MCF 10A (cell line): ENCODE measurements at places on chromosomes 7 and 10. TPM values are rescaled to one million over a fixed set of nuclear protein-coding genes. Genes with fewer than 3 reads are reported as not detected.

The ORAI2 gene
- 9.1 and 15.4 TPM in 2 replicates for total RNA-seq

The HTR5A gene
- not detected in 2 replicates for total RNA-seq

The TRIM74 gene
- 0.26 and 1.0 TPM in 2 replicates for total RNA-seq

The CHRM2 gene
- total RNA-seq: not detected in 2 replicates

The WDR86 gene
- not detected in 2 replicates for total RNA-seq

The SEMA3D gene
- not detected in 2 replicates for total RNA-seq

The HOXA5 gene
- 7.4 and 8.8 TPM in 2 replicates for total RNA-seq

The KIAA1549 gene
- 7.1 and 8.4 TPM in 2 replicates for total RNA-seq

The POLR2J3 gene
- total RNA-seq: 34.1 and 45.7 TPM in 2 replicates

The THAP5 gene
- total RNA-seq: 44.0 and 49.1 TPM in 2 replicates

The TTYH3 gene
- 20.9 and 34.7 TPM in 2 replicates for total RNA-seq

The CACNA2D1 gene
- total RNA-seq: not detected in 2 replicates

The ACBD7 gene
- total RNA-seq: 0.54 and 0.63 TPM in 2 replicates

DNA sequence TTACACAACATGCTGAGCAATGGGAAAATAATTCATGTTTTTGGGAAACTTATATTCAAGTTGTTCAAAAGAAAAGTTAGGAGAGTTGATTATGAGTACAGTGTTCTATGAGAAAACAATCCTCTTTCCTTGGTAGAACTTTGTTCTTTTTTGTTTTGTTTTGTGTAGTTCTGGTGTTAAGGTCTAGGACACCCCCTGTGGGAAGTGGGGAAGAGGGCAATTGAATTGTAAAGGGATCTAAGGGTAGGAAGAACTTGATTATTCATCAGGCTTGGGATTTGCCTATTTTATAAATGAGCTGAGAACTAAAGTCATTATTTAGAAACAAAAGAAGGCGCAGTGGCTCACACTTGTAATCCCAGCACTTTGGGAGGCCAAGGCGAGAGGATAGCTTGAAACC is 25.9 kb upstream of the CDK13 start:
- H3K4me1 ChIP-seq: no peaks in the 10 kb centered on the region
- H3K27me3 ChIP-seq: no peaks in the 10 kb centered on the region
- H3K36me3 ChIP-seq: no peaks in the 10 kb centered on the region
- no peak for DNase-seq
- H3K4me3 ChIP-seq: no peak overlapping the region

GRCh38 chr10:16909271-16909767 is 92.1 kb upstream of the RSU1 start:
- no peak overlapping the region for H3K27ac ChIP-seq
- H3K4me1 ChIP-seq: no peaks in the 10 kb centered on the region
- no peaks in the 10 kb centered on the region for H3K36me3 ChIP-seq
- DNase-seq: no peak
- no peaks in the 10 kb centered on the region for H3K27me3 ChIP-seq

GRCh38 chr10:50987934-50988333 is 86.4 kb upstream of the PRKG1 start:
- peaks cover 51% of the 10 kb centered on the region for H3K27me3 ChIP-seq
- H3K27ac ChIP-seq: no peak overlapping the region
- H3K4me1 ChIP-seq: no peaks in the 10 kb centered on the region
- no peak overlapping the region for H3K4me3 ChIP-seq
- no peak for DNase-seq

DNA sequence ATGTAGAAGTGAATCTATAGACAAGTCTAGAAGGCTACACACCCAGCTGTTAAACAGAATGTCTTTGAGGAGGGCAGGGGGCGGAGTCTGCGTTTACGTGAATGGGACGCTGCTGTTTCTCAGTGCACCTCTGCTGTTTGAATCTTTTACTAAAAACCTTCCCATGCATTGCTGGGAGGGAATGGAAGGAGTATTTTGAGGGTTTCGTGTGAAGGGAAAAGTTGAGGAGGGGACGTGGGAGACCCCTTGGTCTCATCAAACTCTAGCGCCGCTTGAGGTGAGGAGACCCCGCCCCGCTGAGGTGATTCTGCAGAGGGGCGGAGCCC is 492 bp upstream of the VCL start:
- H3K4me1 ChIP-seq: peaks cover 24% of the 10 kb centered on the region
- peaks cover 6% of the 10 kb centered on the region for H3K36me3 ChIP-seq
- no peak for DNase-seq
- peak overlapping the region; percentile 88 for H3K4me3 ChIP-seq
- H3K27ac ChIP-seq: peak overlapping the region; percentile 95

DNA sequence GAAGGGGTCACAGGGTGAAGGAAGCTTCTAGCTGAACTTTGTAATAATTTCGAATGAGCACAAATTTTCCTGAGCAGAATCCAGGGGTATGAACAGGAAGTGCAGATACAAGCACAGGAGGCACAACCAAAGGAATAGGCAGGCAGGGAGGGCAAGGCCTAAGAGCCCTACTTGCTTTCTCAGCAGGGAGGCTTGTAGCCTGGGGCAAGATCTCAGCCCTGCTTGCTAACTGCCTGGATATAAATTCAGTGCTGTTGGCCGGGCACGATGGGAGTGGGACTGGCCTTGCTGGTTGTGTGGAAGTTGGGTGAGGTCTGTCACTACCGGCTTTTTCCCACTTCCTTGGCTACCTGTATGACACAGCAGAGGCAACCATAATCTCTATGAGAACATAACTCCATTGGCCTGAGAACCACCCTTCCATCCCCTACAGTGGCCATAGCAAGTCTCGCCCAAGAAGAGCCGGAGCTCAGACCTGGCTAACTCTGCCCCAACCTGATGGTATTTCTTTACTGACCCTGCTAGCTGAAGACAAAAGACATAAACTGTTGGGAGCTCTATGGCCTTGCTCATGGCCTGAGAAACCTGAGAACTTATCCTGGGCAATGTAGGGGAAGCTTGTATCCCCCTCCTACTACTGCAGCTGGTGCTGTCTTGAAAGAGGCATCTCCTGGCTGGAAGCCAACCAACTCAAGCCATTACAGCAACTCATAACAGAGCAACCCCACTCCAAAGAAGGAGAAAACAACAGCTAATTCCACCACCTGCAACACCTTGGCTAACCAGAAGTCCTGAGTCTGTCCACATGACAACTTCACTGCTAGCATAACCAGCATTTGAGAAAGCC is 27.6 kb downstream of the CLDN12 start:
- DNase-seq: no peak
- H3K27ac ChIP-seq: no peak overlapping the region
- no peaks in the 10 kb centered on the region for H3K36me3 ChIP-seq
- no peaks in the 10 kb centered on the region for H3K4me1 ChIP-seq
- H3K27me3 ChIP-seq: peaks cover 10% of the 10 kb centered on the region
- no peak overlapping the region for H3K4me3 ChIP-seq

GRCh38 chr7:130995252-130996081 is 261.5 kb upstream of the KLF14 start:
- H3K36me3 ChIP-seq: peaks cover 43% of the 10 kb centered on the region
- H3K27ac ChIP-seq: peak overlapping the region; percentile 96
- H3K4me3 ChIP-seq: peak overlapping the region; percentile 59
- peak; percentile 83 for DNase-seq
- no peaks in the 10 kb centered on the region for H3K27me3 ChIP-seq

DNA sequence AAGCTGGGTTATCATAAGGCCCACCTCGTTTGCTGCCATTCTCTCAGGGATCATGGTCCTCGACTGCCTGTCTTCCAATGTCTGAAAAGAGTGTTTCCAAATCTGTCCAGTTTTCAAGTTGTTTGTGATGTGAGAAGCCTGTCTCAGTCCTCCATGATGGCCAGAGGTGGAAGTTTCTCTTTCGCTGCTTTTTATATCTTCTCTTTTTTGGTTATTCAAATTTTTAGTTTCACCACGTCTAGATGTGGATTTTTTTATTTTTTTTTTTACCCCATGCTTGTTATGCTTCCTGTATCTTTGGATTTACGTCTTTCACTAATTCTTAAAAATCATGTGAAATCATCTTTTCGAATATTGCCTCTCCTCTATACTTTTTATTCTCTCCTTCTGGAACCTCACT is 6.1 kb upstream of the RBM33 start:
- H3K27me3 ChIP-seq: no peaks in the 10 kb centered on the region
- H3K4me3 ChIP-seq: no peak overlapping the region
- peaks cover 13% of the 10 kb centered on the region for H3K36me3 ChIP-seq

- H3K4me1 ChIP-seq: peaks cover 19% of the 10 kb centered on the region
- H3K27me3 ChIP-seq: no peaks in the 10 kb centered on the region
- no peak for DNase-seq
- no peak overlapping the region for H3K27ac ChIP-seq
- H3K36me3 ChIP-seq: peaks cover 13% of the 10 kb centered on the region
These were observed 42.2 kb downstream of the BMPR1A start for GRCh38 chr10:86798611-86799010.

DNA sequence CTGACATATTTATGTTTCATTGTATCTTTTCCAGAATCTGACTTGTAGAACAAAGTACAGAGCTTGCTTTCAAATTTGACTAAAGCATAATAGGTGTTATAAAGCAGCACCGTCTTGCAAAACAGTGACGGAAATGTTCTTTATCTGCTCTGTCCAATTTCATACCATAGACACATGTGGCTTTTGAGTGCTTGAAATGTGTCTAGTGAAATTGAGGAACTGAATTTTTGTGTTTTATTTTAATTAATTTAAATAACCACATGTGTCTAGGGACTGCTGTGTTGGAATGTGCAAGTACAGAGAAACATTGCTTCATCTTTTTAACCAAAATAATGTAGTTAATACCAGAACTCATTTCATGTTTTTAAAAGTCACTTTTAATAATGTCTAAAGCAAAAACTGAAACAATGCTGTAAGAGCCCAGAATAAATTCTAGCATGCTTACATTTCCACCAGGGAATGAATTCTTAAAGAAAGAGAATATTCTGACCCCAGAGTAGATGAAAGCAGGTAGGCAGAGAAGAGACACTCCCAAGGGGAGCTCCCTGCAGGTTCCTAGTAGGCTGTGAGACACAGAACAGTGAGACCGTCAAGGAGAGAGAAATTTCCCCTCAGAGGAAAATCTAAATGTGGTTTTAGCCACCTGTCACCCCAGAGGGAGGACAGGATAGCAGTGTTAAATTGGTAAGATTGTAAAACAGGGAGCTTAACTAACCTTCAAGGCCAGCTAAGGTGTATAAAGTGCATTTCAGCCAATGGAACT is 175.3 kb upstream of the KMT2E start:
- H3K4me1 ChIP-seq: peaks cover 6% of the 10 kb centered on the region
- no peak overlapping the region for H3K4me3 ChIP-seq
- DNase-seq: no peak
- H3K36me3 ChIP-seq: no peaks in the 10 kb centered on the region

GRCh38 chr10:105925045-105925785 is 1239.3 kb downstream of the SORCS1 start:
- H3K36me3 ChIP-seq: no peaks in the 10 kb centered on the region
- no peak overlapping the region for H3K27ac ChIP-seq
- no peak overlapping the region for H3K4me3 ChIP-seq
- H3K4me1 ChIP-seq: no peaks in the 10 kb centered on the region
- DNase-seq: no peak
- no peaks in the 10 kb centered on the region for H3K27me3 ChIP-seq

DNA sequence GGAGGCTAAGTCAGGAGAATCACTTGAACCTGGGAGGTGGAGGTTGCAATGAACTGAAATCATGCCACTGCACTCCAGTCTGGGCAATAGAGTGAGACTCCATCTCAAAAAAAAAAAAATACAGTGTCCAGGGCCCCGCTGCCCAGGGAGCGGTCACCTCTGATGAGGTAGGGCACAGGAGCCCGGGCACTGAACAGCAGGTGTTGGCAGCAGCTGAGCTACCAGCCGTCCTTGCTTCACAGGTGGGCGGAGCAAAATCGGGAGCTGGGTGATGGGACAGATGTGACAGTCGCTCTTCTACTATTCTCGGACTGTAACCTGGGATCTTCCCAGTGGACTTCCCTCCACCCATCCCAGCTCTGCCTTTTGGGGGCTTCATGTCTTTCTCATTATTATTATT is 49.4 kb downstream of the GTF2IRD1 start:
- peaks cover 29% of the 10 kb centered on the region for H3K36me3 ChIP-seq
- DNase-seq: no peak
- no peak overlapping the region for H3K4me3 ChIP-seq
- no peak overlapping the region for H3K27ac ChIP-seq

- H3K36me3 ChIP-seq: no peaks in the 10 kb centered on the region
- no peak overlapping the region for H3K4me3 ChIP-seq
- H3K4me1 ChIP-seq: peaks cover 18% of the 10 kb centered on the region
- no peak overlapping the region for H3K27ac ChIP-seq
- H3K27me3 ChIP-seq: no peaks in the 10 kb centered on the region
These were observed 14.4 kb upstream of the GSTK1 start for GRCh38 chr7:143248761-143249354.

GRCh38 chr10:3816995-3817394 is 32.0 kb upstream of the KLF6 start:
- H3K4me1 ChIP-seq: peaks cover 3% of the 10 kb centered on the region
- no peaks in the 10 kb centered on the region for H3K27me3 ChIP-seq
- no peak overlapping the region for H3K4me3 ChIP-seq
- no peak for DNase-seq

- no peaks in the 10 kb centered on the region for H3K27me3 ChIP-seq
- no peaks in the 10 kb centered on the region for H3K4me1 ChIP-seq
- H3K27ac ChIP-seq: no peak overlapping the region
- H3K4me3 ChIP-seq: no peak overlapping the region
- DNase-seq: no peak
- no peaks in the 10 kb centered on the region for H3K36me3 ChIP-seq
These were observed 16.3 kb downstream of the ELMO1 start for GRCh38 chr7:37432281-37432920.

DNA sequence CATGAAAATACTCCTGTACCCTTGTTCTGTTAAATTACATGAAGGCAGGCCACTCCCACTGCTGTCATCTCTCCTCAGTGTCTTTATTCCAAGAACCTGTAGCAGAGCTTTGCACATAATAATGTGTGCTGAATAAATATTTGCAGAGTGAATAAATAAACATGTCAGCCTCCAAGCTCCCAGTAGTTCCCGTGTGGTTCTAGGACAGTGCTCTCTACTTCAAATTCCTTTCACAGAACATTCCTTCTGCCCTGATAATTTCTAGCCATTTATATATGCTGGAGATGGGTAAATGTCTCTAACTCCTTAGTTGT is 20.3 kb upstream of the HYAL4 start:
- H3K4me3 ChIP-seq: no peak overlapping the region
- H3K27ac ChIP-seq: no peak overlapping the region
- no peak for DNase-seq
- no peaks in the 10 kb centered on the region for H3K36me3 ChIP-seq
- H3K4me1 ChIP-seq: peaks cover 7% of the 10 kb centered on the region
- H3K27me3 ChIP-seq: no peaks in the 10 kb centered on the region

DNA sequence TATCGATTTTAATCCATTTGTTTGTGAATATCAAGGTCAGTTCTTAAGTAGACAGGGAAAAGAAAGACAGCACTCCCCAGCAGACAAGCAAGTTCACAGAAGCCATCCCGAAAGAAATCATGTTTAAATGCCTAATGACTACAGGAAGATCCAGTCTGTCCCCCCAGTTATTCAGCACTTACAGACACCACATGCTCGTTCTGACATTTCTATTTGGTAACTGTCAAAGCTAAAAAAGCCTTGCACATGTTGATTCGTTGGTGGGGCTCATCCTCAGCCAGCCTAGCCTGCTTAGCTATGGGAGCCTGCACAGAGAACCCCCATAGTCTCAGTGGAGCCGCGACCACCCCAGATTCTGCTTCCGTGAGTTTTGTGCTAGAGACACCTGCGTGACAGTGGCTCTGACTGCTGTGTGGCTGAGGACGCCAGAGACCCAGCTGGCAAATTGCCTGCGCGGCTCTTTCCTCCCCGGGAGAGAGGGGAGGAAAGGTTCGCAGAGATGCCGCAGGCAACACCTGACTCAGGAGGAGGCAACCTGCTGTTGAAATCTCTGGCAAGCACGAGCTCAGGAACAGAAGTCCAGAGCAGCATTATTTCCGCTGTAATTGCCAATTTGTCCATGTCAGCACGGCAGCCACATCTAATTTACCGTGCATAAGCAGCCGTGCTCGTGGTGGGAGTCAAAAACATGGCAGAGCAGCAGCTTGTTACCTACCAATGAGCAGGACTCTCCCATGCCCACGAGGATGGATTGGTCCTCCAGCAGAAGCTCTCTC is 194.2 kb downstream of the GPAM start:
- peaks cover 12% of the 10 kb centered on the region for H3K27me3 ChIP-seq
- DNase-seq: peak; percentile 64
- no peak overlapping the region for H3K4me3 ChIP-seq
- H3K4me1 ChIP-seq: peaks cover 12% of the 10 kb centered on the region
- peaks cover 12% of the 10 kb centered on the region for H3K36me3 ChIP-seq
